Adipose tissue (tissue), 3 donors: ENCODE measurements at places on chromosomes 1 and 21. TPM values are rescaled to one million over a fixed set of nuclear protein-coding genes. Genes with fewer than 3 reads are reported as not detected.

TNNT2 gene
- polyA plus RNA-seq = 1.1 TPM

ACTA1 gene
- polyA plus RNA-seq = 1.6 TPM

DISC1 gene
- 0.48 TPM for polyA plus RNA-seq

LYPD8 gene
- not detected for polyA plus RNA-seq

ESPN gene
- polyA plus RNA-seq = 0.28 TPM

LYSMD1 gene
- polyA plus RNA-seq = 5.3 TPM

CHAF1B gene
- 0.65 TPM for polyA plus RNA-seq

FUCA1 gene
- polyA plus RNA-seq = 17.1 TPM

LAMC1 gene
- 170 TPM for polyA plus RNA-seq

HAPLN2 gene
- polyA plus RNA-seq = 1.6 TPM

TBX19 gene
- 0.79 TPM for polyA plus RNA-seq

HFM1 gene
- 0.23 TPM for polyA plus RNA-seq
